ENCODE measurements at places on chromosomes 3 and 15. TPM values are rescaled to one million over a fixed set of nuclear protein-coding genes. Genes with fewer than 3 reads are reported as not detected.

- no peak for ATAC-seq
Observed at GRCh38 chr3:48511551-48511950, 7.6 kb upstream of the SHISA5 start.

- ATAC-seq, result no peak
Observed at GRCh38 chr15:77053709-77054108, 17.2 kb downstream of the TSPAN3 start.

RGMA gene
- total RNA-seq, result 99.0 TPM

SLC4A7 gene
- 28.0 TPM for total RNA-seq

ZNF860 gene
- total RNA-seq, result 0.08 TPM

TTLL13 gene
- not detected for total RNA-seq

ANKUB1 gene
- total RNA-seq, result not detected

- no peak for ATAC-seq
Observed at GRCh38 chr3:117843356-117843755, 1133.8 kb downstream of the TUSC7 start.

RPUSD3 gene
- total RNA-seq, result 41.2 TPM

DNA sequence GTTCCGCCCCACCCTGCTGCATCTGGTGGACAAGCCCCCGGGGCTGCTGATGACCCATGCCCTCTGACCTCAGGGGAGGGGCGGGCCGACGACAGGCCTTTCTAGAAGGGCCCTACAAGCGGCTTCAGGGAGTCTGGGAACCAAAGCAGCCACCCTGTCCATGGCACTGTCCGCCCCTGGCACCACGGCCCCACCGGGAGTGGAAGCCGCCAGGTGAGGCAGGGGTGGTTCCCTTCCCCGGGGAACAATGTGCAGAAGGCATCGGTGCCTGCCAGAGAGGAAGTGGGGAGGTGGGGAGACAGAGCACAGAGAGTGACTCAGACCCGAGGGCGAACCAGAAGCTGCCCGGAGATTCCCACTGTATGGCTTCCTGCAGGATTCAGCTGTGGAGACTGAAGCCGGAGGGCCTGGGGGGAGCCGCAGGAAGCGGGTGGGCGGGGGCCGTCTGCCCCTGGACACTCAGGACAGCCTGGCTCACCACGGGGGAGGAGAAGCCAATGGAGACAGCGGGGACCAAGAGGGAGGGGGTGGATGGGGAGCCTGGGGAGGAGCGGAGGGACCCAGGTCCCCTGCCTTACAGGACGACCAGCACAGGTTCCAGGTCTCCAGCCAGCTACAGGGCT, 134.0 kb downstream of the TPRA1 start:
- ATAC-seq, result no peak

DNA sequence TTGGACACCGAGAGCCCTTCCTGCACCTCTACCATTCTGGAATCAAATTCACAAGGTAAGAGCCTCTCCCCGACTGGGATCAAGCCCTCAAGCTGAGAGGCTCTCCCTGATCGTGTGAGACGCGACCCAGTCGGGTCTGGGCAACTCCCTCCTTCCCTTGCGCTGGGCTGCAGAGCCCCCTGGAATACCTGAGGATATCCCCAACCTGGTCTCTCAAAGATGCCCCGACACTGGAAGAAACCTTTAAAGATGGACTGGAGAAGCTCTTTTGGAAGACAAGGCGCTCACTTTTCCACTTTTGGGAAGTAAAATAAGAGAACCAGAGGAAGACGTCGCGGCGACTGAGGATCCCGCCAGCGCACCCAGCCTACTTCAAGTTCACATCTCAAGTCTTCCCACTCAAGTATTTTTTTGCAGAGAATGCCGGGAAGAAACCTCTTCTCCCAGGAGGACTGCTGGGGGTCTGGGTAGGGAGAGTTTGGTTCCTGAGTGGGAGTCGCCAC, 33.8 kb downstream of the ZIC4 start:
- ATAC-seq, result no peak

NR1I2 gene
- not detected for total RNA-seq

GRCh38 chr3:32959371-32959770, 7.9 kb downstream of the CCR4 start:
- ATAC-seq, result no peak

- ATAC-seq, result no peak
Observed at GRCh38 chr3:99817047-99817436, 620 bp upstream of the CMSS1 start.

DNA sequence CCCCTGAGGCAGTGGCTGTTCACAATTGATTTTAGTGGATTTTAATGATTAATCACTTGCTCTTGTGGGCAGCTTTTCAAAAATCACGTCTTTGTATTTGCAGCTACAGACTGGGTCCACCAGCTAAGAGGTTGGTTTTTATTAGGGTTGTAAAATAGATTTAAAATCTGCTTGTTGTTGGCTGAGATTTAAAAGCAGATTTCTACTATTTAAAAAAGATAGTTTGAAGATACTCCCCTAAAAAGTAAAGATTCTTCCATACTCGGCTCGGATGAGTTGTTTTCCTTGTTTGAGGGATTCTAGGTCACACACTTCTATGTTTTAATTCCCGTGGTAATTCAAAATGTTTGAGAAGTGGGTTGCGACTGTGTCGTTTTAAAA, 1.7 kb downstream of the KLHL24 start:
- no peak for ATAC-seq

DNA sequence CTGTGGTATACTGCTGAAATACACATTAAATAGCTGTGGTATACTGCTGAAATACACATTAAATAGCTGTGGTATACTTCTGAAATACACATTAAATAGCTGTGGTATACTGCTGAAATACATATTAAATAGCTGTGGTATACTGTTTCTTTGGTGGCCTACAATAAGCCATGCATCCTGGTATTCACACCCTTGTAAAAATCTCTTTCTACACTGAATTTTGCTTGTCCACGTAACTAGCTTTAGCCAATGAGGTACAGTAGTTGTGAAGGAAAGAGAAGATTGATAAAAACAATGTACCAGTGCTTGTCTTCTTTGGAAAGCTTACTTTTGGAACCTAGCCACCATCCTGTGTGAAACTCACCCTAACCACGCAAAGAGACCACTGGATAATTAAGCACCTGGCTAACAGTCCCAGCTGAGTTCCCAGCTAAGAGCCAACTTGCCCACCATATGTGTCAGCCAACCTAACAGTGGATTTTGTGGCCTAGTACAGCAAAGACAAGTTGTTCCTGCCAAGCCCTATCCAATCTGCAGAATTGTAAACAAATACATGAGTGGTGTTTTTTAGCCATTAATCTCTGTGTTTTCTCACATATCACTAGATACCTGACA, 103.4 kb upstream of the MELTF start:
- no peak for ATAC-seq

ATP13A5 gene
- not detected for total RNA-seq

DNA sequence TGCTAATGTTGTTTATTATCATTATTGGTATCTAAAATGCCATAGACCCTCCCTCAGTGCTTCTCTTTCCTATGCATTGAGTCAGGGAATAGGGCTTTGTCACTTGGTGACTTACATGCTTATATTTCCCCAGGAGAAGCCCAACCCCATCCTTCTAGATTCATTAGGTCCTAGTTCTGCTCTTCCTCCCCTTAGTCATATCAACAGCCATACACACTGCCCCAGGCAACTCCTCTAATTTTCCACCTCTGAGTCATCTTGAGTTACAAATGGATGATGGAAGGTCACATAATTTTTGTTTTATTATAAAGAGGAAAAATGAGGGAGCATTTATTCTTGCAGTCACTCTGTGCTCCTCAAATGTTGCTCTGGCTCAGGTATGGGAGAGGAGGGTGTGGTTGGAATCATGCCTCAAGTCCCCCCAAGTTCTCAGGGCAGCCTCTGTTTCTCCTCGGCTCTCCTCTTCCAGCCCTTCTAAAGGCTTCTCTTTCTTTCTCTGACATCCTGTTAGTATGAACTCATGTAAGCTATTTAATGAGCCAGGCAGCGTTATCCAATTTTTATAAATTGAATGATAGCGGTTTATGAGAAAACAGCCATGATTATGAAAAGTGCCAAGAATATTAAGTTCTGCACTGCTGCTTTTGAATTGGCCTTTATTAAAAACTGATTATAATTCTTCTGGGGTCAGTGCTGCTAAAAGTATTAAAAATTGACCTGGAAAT, 45.6 kb upstream of the FSTL1 start:
- no peak for ATAC-seq

RAB6B gene
- 5.0 TPM for total RNA-seq

THAP10 gene
- 4.6 TPM for total RNA-seq

DNA sequence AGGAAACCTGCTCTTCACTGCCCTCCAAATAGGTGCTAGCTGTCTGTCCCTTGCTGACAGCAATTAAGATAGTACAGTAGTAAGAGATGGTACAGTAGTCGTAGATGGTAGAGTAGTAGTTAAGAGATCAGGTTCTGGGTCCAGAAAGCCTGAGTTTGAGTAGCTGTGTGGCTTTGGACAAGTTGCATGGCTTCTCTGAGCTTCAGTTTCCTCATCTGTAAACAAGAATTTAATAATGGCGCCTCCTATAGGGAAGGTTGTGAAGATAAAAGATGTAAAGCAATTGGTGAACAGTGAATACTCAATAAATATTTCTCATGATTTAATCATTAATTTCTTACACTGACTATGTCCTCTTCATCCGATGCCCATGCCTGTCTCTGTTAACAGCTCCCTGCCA, 86.9 kb upstream of the BCL6 start:
- ATAC-seq, result no peak

DNA sequence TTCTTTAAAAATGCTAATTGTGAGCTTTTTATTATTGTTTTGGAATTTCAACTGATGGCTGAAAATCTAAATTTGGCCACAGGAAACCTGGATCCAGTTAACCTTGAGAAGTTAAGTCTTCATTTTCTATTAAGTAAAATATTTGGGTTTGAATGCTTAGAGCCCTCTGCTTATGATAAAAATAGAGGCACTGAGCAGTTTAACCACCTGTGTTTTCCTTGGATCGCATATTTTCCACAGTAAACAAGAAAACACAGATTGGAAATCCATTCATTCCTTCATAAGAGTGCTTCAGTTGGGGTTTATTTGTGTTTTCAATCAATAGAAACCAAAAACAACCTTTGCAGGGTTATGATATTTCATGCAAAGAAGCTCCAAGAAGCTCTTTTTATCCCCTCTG, 77.2 kb upstream of the HES1 start:
- no peak for ATAC-seq

PP2D1 gene
- total RNA-seq, result not detected

COMMD4 gene
- 46.1 TPM for total RNA-seq

DNA sequence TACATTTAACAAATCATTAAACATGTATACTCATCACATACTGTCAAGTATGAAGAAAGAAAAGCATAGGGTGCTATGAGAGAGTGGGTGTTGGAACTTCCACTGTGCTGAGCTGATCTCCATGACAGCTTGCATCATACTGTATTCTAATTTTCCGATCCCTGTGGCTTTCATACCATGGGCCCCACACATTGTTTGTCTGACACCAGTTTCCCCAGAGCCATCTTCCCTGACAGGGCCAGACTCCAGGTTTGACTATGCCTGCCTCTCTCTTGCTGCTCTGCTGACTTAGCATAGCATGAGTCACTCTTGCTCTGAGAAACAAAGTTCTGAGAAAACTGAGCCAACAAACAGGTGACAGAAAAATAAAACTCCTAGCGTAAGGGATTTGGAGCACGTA, 37.0 kb upstream of the CASR start:
- no peak for ATAC-seq

GNAT1 gene
- total RNA-seq, result not detected

- ATAC-seq, result no peak
Observed at GRCh38 chr3:151919446-151919845, 46.0 kb downstream of the SUCNR1 start.

NSMCE3 gene
- total RNA-seq, result 10.6 TPM

DNA sequence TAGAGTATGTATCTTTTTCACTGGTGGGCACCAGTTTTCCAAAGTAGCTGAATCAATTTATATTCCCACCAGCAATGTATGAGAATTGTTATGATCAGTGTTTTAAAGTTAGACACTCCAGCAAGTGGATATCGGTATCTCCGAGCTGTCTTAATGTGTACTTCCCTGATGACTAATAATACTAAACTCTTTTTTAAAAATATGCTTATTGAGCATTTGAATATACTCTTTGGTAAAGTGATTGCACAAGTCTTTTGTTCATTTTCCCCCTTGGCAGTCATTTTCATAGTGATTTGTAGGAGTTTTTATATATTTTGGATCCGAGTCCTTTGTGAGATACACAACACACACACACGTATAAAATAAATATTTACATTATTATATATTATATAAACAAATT, 12.5 kb upstream of the FEM1B start:
- ATAC-seq, result no peak

CBLB gene
- total RNA-seq, result 27.4 TPM

- ATAC-seq, result no peak
Observed at GRCh38 chr3:66719796-66720356, 219.1 kb upstream of the LRIG1 start.

DNA sequence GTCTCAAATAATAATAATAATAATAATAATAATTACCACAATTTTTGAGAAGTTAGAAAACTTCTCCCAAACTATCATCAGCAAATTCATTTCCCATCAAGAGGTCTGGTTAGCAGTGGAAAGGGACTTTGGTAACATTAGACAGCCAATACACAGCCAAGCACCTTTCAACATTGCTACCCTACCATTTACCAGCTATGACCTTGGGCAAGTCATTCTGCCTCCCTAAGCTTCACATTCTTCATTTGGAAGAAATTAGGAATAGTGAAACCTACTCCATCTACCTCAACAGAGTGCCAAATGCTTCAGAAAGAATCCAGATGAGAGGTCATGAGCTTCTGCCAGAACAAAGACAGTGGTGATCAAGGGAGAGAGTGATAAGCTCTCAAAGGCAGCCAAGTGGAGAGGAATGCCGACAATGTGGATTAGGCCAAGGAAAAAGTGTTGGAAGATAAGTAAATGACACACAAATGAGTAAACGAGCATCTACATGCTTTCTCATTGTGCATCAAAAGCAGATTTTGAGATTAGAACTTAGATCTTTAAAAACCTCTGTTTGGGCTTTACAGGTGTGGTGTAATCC, 42.9 kb upstream of the LPP start:
- ATAC-seq, result no peak

- peak; percentile 95 for ATAC-seq
Observed at GRCh38 chr3:109685084-109686079, 348.0 kb upstream of the DPPA4 start.

ZBBX gene
- not detected for total RNA-seq

C3orf20 gene
- total RNA-seq, result not detected

- no peak for ATAC-seq
Observed at GRCh38 chr3:69972672-69973071, 26.9 kb upstream of the SAMMSON start.

GRCh38 chr3:171876680-171877147, 33.6 kb downstream of the TMEM212 start:
- ATAC-seq, result no peak

GRCh38 chr3:81788610-81789009, 27.2 kb upstream of the GBE1 start:
- no peak for ATAC-seq

GRCh38 chr3:127000119-127000518, 17.2 kb downstream of the PLXNA1 start:
- ATAC-seq, result no peak

DNA sequence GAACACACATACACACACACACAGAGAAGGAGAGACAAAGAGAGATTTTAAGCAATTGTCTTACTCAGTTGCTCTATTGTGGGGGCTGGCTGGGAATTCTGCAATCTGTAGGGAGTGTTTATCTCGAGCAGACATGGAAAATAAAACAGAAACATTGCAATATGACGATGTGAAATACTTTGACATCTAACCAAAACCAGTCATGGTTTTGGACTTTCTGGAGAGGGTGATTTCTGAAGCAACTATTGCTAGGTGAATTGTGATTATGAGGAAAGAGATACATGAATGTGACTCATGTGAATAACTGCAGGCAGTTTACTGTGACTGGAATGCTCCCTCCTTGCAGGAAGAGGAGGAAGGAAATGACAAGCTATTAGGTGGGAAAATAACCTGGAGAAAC, 12.3 kb upstream of the PHLDB2 start:
- peak; percentile 67 for ATAC-seq

- no peak for ATAC-seq
Observed at GRCh38 chr3:10581251-10581650, 75.9 kb upstream of the ATP2B2 start.

All from gastroesophageal sphincter (tissue), 4 donors.